NK-92 treated with Interleukin-12 subunit alpha and Interleukin-12 subunit beta, amount 100 ng/mL, for 24 hours (cell line): ENCODE measurements at places on chromosomes 1 and 21.

DNA sequence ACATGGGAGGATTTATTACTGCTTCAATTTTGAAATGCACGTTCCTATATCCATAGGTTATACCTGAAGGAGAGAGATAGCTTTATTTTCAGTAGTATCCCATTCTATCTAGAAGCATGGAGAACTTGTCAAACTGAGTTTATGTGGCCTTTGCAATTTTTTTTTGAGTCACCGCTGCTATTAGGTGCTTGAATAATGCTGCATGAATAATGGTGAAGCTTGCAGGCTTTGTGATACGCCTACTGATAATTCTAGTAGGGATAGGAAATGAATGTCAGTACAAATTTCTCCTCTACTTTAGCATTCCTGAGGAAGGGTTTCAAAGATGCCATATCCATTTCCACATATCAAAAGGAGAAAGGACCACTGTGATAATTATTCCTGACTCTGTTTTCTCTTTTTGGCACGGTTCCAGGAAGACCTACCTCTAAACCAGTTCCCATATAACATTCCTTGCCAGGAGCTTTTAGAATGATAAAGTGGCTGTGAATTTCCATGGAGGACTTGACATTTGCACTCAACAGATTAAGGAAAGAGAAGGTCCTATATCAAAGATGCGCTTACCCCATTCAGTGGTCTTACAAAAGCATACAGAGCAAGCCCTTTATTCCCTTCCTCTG, 83.5 kb downstream of the SPATA46 start:
- DNase-seq = no peak

DNA sequence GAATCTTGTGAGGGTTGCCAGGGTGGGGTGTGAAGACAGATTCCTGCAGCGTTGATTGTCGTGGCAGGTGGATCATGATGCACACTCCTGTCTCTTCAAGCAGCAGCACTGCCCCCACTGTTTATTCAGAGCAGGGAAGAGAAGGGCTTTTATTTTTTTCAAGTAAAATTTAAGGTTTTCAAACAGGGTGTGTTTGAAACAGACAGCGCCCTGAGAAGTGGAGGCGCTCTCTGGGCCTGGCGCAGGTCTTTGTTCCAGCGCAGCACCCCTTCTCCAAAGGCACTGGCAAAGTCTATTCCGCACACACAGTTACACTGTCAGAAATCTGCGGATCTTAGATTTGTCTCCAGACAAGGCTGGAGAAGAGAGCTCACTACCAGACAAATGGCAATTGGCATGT, 7.0 kb downstream of the C1orf53 start:
- no peak for DNase-seq

GRCh38 chr1:83882906-83883305, 116.0 kb downstream of the TTLL7 start:
- no peak for DNase-seq

DNA sequence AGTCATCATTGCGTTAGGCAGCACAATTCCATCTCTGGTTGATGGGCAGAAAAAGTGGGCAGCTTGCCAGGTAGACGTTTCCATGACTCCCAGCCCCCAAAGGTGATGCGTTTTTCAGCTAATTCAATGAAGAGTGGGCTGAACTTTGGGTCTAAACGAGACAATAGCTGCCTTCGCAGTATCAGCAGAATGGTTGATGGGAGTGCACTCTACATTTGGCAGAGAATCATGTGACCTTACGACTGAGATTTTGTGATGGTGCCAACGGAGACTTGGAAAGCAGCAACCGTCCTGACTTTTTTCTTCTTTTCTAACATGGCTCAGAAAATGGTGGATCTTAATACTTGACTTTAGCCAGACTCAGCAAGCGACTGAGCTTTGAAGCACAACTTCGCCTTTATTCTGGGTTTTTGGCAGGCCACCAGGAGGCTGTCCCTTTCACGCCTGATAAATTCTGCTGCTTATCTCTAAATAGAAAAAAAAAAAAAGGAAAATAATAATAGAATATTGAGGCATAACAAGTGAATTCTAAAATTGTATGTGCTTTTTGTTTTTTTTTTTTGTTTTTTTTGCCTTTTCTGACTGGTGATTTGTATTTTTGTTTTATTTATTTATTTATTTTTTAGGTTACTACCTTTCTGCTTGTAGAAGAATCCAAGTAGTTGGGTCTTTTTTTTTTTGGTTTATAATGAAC, 804.8 kb downstream of the USP25 start:
- no peak for DNase-seq

GRCh38 chr1:205057808-205058575, 15.0 kb downstream of the CNTN2 start:
- DNase-seq = no peak

DNA sequence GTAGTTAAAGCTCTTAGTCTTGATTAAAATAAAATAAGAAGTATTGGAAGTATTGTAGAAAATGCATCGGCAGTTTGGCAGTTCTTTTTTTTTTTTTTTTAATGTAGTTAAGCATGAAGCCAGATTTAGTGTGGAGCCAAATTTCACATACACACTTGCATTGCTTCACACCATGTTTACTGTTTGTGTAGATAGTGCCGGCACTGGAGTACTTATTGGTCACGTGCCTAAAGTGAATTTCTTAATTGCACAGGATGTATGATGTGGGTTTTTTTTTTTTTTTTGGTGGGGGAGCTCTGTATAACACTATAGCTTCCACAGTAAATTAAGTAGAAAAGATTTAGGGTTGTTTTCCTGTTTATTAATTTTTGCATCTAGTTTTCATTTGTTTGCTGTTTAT, 21.2 kb upstream of the TMEM61 start:
- DNase-seq = no peak

GRCh38 chr1:58608945-58609344, 31.9 kb upstream of the TACSTD2 start:
- no peak for DNase-seq

DNA sequence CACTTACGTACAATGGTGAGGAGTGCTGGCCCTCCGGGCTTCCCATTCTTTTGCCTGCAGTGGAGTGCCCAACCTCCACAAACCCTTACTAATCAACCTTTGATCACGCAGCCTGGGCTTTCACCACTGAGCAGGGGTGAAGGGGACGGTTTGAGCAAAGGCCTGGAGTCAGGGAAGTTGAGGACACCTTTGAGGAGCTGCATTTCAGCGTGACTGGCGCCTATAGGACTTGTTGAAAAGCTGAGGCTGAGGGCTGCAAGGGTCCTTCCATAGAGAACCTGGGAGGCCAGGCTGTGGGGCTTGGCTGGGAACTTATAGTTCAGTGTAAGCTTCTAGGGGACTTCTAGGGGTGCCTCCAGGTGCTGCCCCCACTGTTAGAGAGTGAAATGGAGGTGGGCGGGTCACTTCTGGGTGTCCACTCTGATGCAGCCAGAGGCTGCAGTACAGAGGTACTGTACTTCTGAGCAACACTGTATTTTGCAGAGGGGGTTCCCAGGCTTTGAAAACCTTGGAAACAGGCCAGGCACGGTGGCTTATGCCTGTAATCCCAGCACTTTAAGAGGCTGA, 9.8 kb downstream of the SYTL1 start:
- no peak for DNase-seq

GRCh38 chr1:203539831-203540546, 46.0 kb downstream of the OPTC start:
- DNase-seq = no peak

DNA sequence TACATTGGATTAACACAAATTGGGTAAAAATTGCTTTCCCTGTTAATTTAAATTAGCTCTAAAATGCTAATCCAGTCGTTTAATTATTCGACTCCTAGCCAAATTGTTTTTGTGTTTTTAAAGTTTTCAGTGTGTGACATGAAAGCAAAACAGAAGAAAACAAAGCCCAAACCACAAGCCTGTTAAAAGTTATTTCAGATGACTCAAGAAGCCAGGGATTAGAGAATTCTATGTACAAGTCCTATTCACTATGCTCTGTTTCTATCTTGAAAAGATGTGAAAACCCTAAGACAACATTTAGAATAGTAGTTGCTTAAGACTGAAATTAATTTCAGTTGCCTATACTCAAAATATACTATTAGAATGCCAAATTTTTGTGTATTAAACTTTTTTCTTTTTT, 294.8 kb upstream of the ADAMTS5 start:
- DNase-seq = no peak

DNA sequence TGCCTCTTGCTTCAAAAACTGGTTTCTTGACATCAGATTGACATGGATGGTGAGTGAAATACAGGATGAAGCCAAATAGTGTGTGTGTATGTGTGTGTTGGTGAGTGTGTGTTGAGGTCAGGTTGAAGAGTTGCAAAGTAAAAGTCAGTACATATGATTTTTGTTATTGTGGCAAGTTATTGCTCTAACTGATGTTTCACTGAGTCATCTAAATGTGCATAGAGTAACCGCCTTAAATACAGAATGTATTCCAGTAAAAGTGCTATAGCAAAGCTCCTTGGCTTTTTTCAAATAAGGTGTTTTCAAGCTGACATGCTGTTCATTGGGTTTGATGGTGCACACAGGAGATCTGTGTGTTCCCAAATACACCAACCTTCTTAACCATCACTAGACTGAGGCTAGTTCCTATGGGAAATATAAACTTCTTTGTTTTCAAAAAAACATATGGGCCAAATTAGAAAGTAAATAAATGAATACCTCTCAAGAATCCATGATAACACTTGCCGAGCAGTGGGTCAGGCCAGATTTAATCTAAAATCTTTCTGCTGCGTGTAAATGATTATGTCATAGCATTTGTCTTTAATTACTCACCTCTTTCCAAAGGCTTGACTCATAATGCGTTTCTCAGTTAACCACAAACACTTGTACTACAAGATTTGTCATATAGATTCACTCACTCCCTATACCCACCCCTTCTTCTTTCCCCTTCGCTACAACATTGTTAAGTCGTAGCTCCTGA, 151.1 kb downstream of the LYPLAL1 start:
- no peak for DNase-seq

GRCh38 chr1:42841010-42841409, 5.4 kb upstream of the ZNF691 start:
- DNase-seq = no peak

GRCh38 chr21:41701749-41702148, 65.1 kb downstream of the RIPK4 start:
- DNase-seq = no peak

DNA sequence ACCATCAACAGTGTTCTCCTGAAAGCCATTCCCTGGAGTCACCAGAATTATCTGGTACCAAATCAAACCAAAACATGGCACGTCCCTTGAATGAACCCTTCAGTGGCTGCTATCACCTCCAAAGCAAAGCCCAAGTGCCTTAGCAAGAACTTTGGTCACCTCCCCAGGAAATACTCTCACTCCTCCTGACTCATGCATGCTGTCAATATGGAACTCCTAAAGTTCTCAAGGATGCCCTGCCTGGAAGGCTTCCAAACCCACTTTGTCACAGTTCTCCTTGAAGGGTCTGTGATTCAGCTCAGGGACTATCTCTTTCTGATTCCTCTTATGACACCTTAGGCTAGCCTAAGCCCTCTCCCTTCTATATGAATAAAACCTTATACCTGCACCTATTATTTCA, 146.1 kb upstream of the RUNX1 start:
- DNase-seq = no peak

DNA sequence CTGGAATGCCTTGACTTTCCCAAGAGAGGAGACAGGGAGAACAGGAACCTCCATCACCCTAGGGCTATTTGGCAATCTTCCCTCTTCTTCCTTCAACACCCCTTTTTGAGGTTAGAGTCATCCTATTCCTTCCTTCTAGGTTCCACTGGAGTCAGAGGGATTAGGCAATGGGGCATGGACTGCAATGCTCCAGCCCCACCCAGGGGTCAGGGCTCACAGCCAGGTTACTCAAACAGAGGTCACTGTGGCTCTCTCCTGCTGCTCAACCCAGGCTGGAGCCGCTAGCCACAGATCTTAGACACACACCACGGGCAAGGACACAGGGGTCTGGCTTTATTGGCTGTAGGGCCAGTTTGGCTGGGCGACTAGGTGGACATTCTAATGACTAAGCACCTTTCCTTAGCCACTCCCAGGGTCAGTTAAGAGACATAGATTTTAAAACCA, 145.5 kb upstream of the NRIP1 start:
- DNase-seq = no peak

GRCh38 chr1:182092336-182092735, 30.8 kb upstream of the ZNF648 start:
- DNase-seq = no peak
